ENCODE measurements at places on chromosomes 7 and 10.

DNA sequence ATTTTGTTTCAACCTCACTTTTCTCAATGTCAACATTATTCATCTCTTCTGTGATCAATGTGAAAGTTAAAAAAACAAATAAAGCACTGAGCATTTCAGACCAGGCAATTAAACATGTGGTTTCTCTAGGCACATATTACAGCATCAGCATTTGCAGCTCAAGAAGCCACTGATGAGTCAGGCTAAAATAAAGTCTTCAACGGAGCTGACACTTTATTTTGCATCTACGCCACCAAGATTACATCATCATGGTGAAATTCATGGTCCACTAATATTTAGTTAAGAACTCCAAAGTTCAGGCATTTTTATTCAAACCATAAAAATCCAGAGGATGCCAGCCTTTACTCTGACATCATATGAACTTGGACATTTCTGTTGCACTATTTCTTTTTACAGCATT is 33.0 kb downstream of the MAGI2 start:
- DNase-seq: no peak

- no peak for DNase-seq
Observed at GRCh38 chr10:102420181-102420713, 389 bp upstream of the FBXL15 start.

DNA sequence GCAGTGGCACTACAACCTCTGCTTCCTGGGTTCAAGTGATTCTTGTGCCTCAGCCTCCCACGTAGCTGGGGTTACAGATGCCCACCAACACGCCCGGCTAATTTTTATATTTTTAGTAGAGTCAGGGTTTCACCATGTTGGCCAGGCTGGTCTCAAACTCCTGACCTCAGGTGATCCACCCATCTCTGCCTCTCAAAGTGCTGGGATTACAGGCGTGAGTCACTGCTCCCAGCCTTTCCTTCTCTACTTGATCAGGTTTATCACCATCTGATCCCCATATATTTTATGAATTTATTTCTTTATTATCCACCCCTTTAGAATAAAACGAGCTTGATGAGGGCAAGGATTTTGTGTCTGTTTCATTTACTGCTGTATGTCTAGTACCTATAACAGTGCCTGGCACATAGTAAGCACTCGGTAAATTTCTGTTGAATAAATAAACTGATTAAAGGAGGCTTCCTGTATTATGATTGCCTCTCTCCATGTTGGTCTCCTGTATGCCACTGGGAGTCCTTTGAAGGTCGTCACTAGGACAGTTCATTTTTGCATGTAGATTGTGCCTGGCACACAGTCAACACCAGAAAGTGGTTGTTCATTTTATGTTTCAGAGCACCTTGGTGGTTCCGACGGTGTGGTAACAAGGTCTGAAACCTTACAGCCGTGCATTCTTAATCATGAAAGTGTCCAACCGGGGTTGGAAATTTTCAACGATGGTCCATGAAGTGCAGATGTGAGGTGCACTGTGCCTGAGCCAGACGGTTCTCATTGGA is 9.6 kb upstream of the EIF3A start:
- no peak for DNase-seq

DNA sequence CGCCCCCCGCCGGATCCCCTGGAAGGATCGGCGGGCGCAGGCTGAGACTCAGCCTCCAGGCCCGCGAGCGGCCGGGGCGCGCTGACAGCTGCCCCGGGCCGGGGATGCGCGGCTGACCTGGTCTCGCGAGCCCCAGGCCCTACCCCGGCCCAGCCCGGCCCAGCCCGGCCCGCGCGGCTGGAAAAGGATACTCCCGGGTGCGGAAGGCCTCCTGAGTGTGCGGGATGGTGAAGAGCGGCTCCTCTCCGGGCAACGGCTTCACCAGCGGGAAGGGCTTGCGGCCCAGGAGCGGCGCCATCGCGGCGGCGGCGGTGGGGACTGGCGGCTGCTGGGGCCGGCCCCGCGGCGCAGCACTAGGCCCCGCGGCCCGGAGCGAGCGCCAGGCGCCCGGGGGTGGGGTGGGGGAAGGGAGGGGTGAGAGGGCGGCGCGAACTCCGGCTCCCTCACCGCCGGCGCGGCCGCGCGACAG is 423 bp downstream of the BAZ1B start:
- DNase-seq: peak; percentile 83

GRCh38 chr10:118047157-118047719 is 497 bp upstream of the RAB11FIP2 start:
- no peak for DNase-seq

- no peak for DNase-seq
Observed at GRCh38 chr10:51244748-51245490, 170.6 kb downstream of the PRKG1 start.

DNA sequence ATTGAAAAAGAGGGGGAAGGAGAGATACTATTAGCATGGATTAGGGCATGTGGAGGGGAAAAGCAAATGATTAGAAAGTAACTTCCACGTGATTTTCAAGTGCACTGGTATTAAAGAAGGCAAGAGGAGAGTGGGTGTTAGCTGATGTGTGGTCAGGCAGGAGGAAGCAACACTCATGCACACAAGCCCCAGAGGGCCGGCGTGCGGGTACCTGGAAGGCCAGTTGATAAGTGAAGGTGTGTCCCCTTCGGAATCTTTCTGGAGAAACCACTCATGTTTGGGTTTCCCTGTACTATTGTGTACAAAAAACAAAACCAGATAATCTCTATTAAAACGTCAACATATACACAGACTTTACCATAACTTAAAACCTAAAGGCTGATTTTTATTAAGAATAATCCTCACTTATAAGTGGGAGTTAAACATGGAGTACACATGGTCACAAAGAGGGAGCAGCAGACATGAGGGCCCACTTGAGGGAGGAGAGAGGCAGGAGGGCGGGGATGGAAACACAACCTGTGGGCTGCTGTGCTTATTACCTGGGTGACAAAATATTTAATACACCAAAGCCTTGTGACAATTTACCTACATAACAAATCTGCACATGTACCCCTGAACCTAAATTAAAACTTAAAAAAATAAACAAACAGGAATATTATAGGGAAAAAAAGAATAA is 98.9 kb downstream of the SVIL start:
- no peak for DNase-seq

- no peak for DNase-seq
Observed at GRCh38 chr10:70191972-70192305, 21.6 kb upstream of the SAR1A start.

- no peak for DNase-seq
Observed at GRCh38 chr10:92538231-92538958, 35.5 kb downstream of the IDE start.

DNA sequence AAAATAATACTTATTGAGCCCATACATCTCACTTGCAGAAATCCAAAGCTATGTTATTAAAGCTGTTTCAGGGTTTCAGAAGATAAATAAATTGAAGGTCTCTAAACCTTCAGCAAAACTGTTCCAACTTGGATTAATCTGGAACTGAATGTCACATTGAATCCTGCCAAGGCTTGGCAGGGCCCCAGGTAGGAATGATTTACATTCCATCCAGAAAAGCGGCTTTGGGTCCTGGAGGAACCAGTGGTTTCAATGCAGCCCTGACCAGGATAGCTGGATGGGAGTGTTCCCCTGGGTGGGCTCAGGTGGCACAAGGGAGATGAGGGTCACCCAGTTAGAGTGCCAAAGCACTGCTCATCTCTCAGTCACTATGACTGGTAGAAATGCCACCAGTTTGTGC is 37.0 kb upstream of the TMEM72 start:
- no peak for DNase-seq

DNA sequence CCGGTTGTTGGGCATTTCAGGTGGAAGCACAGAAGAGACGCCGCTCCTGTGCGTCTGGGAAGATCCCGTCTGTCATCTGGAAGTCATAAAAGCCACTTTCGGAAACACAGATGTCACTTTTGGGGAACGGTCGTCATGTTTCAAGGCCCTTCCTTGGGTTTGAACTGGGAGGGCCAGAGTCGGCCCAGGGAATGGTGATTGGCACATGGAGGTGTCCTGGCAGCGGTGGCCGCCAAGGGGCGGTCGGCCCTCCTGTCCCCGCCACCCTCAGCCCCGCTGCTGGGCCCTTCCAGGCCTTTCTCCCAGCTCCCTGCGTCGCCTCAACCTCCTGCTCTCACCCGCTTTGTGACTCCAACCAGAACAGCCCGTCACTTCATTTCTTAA is 115.2 kb upstream of the SFMBT2 start:
- no peak for DNase-seq

DNA sequence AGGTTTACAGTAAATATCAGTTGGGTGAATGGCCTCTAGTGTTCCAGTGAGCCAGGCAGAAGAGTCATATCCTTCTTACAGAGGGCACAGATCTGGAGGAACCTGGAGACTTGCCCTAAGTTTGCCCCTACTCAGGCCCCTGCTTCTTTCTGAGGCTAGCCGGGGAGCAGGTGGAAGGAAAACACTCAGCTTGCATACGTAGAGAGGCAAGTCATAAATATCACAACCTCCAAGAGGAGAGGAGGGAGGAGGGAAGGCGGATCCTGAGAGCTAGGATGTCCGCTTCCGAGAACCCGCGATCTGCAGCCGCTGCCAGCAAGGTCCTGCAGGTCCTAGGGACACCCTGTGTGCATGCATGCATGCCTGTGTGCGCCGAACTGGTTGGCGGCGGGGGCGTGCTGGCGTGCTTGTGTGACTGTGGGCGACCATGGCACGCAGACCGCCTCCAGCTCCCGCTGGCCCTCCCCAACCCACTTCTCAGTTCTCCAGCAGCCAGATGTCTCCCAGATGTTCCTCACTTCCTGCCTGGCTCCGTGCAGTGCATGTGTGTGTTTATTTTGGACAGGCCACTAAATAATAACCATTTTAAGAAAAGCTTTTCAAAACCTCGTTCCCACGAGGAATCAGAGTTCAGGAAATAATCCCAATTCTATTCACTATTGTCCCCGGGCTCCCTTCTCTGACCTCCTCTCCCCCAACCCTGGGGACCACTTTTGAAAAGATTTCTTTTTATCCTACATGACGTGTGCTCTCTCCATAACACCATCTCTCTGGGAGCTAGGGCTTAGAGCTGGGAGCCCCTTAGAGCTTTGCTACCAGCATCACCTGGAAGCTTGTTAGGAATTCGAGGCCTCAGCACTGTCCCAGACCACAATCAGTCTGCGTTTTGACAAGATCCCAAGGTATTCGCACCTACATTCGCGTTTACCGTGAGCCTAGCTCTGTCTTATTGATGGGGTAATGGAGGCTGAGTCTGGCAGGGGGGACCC is 32.4 kb downstream of the UNC5B start:
- DNase-seq: no peak

- no peak for DNase-seq
Observed at GRCh38 chr7:31788445-31788844, 101.4 kb downstream of the PPP1R17 start.

- no peak for DNase-seq
Observed at GRCh38 chr10:62498271-62498670, 124.1 kb downstream of the ZNF365 start.

- no peak for DNase-seq
Observed at GRCh38 chr10:34444223-34445183, 370.6 kb downstream of the PARD3 start.

DNA sequence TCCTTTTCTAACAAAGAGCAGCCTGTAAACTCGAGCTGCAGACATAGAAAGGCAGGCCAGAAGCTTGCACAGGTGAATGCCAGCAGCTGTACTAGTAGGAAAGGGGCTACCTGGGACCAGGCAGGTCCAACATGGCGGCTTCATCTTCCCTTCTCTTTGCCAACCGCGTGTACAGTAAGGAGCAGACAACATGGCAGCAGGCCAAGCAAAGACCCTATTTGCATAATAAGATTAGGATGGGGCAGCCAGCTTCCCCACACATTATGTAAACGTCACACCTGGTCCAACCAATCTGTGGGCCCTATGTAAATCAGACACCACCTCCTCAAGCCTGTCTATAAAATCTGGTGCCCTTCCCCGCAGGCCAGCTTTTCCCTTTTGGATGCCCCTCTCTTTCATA is 1186.5 kb upstream of the AUTS2 start:
- DNase-seq: no peak

GRCh38 chr7:11060893-11061292 is 87.2 kb downstream of the PHF14 start:
- DNase-seq: no peak

DNA sequence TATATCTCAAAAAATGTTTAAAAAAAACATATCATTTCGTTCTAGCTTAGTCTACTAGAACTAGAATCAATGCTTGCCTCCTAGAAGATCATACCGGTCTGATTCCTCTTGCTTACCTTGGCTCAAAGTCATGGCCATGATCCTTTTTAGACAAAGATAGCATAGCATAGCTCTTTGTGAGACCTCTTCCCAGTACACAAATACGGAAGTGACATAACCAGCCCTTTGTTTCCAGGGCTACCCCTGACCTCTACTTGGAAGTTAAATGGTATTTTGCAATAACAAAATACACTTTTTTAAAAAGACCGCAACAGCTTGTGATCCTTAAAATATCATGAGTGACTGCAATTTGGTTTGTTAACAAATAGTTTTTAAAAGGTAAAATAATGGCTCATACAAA is 130.7 kb upstream of the NOBOX start:
- DNase-seq: no peak

- no peak for DNase-seq
Observed at GRCh38 chr10:34713875-34714274, 101.2 kb downstream of the PARD3 start.

- no peak for DNase-seq
Observed at GRCh38 chr7:123057911-123058310, 62.4 kb upstream of the TAS2R16 start.

GRCh38 chr10:104246976-104247375 is 7.7 kb upstream of the GSTO1 start:
- DNase-seq: peak; percentile 92

DNA sequence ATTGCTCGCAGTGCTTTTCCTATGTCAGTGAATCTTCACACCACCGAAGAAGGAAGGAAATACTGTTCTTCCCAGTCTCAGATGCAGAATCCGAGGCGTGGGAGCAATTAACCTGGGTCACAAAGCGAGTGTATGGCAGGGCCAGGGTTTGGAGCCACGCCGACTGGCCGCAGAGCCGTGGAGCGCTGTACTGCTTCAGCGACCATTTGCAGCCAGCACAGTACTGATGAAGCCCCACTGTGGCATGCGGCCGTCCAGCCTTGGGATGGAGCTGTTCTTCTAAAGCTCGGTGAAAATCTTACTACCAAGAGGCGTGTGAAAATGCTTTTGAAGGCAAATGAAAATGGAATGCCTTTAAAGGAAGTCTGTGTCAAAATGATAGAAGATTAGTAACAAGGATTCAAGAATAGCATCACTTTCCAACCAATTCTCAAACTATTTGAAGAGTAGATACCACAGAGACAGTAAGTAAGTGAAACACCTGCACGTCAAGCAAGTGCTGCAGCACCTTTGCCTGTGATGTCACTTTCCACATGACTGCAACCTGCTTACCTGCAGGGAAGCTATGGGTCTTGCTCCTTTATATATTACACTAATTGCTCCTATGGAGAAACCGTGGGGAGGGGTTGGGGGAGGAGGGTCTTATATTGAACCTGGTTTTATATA is 4.9 kb downstream of the PPP2R2D start:
- DNase-seq: no peak

- DNase-seq: no peak
Observed at GRCh38 chr10:44788147-44789129, 122.7 kb upstream of the TMEM72 start.

DNA sequence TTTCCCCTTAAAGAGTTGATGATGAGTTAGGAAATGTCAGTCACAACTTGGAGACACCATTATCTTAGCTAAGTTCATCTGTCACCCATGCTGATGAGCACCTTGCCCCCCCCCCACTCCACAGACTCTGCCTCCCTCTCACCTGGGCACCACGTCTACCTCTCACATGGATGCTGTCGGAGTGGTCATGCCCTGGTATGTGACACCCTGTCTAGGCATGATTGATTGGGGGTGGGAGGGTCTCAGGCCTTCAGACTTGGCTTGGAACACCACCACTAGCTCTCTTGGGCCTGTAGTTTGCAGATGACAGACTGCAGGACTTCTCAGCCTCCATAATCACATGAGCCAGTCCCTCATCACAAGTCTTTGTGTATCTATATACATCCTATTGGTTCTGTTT is 78.0 kb downstream of the WDR37 start:
- no peak for DNase-seq

Data from bone marrow (tissue), 2 donors.